ENCODE measurements at places on chromosomes 11 and 22. TPM values are rescaled to one million over a fixed set of nuclear protein-coding genes. Genes with fewer than 3 reads are reported as not detected.

TMEM191C gene
- 3.0 TPM for total RNA-seq

MACROD1 gene
- 19.3 TPM for total RNA-seq

CCDC116 gene
- 0.19 TPM for total RNA-seq

OR2AT4 gene
- not detected for total RNA-seq

MN1 gene
- total RNA-seq = 6.1 TPM

JAML gene
- not detected for total RNA-seq

NRXN2 gene
- 30.3 TPM for total RNA-seq

P4HA3 gene
- 10.6 TPM for total RNA-seq

TRIM48 gene
- not detected for total RNA-seq

LAYN gene
- total RNA-seq = 27.1 TPM

PRAME gene
- 0.06 TPM for total RNA-seq

FUT4 gene
- 4.8 TPM for total RNA-seq

RFPL2 gene
- total RNA-seq = not detected

ANO1 gene
- 16.4 TPM for total RNA-seq

ARHGAP20 gene
- total RNA-seq = 6.5 TPM

CRYBB2 gene
- total RNA-seq = not detected

FAM180B gene
- total RNA-seq = not detected

C1QTNF4 gene
- 0.06 TPM for total RNA-seq

GATD1 gene
- total RNA-seq = 21.5 TPM

TSSK2 gene
- not detected for total RNA-seq

BTBD18 gene
- not detected for total RNA-seq

OR8B4 gene
- total RNA-seq = not detected

CHRDL2 gene
- not detected for total RNA-seq

PLAAT5 gene
- not detected for total RNA-seq

SSTR3 gene
- not detected for total RNA-seq

CHORDC1 gene
- total RNA-seq = 20.6 TPM

BACE1 gene
- total RNA-seq = 41.5 TPM

IL18 gene
- total RNA-seq = not detected

Data from aortic smooth muscle cell (primary cell).